ENCODE measurements at places on chromosomes 2 and 18.

- DNase-seq = no peak
Observed at GRCh38 chr2:215498431-215498830, 62.6 kb upstream of the FN1 start.

DNA sequence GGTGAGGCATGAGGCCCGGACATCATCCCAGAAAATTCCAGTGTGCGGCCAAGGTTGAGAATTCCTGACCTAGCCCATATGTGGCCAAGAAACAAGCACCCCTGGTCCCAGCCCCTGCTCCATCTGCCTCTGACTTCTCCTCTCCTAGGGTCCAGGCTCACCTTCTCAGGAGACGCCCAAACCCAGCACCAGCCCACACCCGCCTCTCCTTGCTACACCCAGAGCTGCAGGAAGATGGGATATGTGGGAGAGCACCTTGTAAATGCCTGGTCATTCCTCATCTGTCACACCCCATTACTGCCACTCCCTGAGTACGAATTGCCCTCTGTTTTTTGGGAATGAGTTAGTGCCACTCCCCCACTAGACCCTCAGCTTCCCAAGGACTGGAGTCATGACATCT, 7.3 kb upstream of the ATP6V1B1 start:
- no peak for DNase-seq

GRCh38 chr2:3705782-3706181, 2.4 kb downstream of the DCDC2C start:
- DNase-seq = no peak

DNA sequence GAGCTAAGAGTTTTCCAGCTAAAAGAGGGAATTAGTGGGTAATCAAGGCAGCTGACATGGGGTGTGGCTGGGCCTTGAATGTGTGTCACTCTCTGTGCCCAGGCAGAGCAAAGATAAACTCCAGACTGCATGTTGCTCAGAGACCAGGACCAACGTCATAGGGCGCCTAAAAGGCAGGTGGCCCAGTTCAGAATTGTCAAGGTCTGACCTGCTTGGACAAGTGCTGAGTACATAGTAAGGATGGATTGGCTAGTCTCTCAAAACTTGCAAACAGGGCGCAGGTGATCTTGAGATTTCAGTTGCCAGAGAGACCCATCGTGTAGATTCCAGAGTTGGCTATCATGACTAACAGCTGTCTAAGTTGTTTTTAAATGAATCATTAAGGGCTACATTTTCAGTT, 19.0 kb downstream of the CLUL1 start:
- DNase-seq = no peak

- DNase-seq = no peak
Observed at GRCh38 chr2:131050896-131051295, 42.4 kb downstream of the FAM168B start.

DNA sequence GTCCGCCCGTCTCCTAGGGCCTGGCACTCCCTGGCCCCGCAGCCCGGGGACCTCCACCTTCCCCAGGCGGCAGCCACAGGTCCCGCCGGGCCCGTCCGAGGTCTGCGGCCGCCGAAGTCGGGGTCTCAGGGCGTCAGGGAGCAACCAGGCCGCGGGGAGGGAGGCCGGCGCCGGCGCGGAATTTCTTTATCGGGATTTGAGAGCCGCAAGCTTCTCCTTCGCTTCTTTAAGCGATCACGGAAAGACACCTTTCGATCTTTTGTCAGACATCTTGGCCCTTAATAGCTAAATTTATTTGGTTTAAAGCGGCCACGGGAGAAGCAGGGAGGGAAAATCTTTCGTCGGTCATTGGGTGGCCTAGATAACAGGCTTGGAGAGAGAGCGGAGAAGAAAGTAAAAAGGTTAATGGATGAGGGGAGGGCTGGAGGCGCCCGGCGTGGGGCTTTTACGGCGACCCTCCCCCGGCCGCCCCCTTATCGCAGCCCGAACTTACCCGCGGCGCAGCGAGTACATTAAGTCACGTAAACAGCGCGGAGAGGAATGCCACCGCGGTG, 4.3 kb upstream of the GATA6 start:
- DNase-seq = no peak

GRCh38 chr2:28780496-28780895, 28.9 kb downstream of the PPP1CB start:
- no peak for DNase-seq

GRCh38 chr2:127103243-127104165, 3.5 kb downstream of the BIN1 start:
- DNase-seq = no peak

GRCh38 chr2:9356261-9356660, 67.1 kb downstream of the ITGB1BP1 start:
- no peak for DNase-seq

DNA sequence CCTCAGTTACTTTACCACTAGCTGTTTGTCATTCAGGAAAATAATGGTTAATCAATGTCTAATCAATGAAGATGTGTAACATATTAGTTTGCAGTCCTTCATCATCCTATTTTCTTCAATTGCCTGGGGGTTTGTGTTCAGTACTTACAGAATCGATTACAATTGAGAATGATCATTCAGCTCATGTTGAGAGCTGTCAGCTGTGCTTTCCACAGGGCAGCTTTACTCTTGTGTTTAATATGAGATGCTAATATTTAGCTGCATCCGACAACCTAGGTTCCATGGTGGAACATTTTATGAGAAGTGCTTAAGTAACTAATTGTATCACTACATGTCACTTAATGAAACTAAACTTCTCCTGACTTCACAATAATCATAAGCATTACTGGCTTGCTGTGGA, 191.9 kb downstream of the GRB14 start:
- DNase-seq = no peak

DNA sequence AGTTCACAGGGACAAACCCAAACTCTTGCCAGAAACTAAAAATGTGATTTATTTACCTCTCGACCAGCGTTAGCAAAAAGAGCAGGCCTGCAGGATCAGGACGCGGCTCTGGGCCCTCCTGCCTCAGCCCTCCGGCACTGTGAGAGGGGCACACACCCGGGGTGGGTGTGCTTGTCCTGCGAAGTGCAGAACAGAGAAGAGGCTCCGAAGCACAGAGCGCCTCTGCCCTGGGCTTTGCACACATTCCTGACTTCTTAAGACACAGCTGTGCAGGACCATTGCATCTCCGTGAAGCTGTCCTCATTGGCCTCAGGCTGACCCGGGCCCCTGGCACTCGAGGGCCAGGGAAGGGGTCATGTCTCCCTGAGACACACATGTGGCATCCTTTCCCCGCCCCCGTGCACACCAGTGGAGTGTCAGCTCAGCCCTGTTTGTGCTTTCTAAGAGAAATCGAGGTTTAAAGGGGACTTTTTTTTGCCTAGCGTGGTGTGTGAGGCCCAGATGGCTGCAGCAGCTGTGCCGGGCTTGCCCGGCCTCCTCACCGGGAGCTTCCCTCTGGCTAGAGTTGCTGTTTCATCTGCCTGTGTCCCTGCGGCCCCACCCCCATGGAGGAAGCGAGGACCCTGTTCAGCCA, 9.9 kb upstream of the NFATC1 start:
- DNase-seq = no peak

- DNase-seq = no peak
Observed at GRCh38 chr2:705971-706511, 28.8 kb upstream of the TMEM18 start.

DNA sequence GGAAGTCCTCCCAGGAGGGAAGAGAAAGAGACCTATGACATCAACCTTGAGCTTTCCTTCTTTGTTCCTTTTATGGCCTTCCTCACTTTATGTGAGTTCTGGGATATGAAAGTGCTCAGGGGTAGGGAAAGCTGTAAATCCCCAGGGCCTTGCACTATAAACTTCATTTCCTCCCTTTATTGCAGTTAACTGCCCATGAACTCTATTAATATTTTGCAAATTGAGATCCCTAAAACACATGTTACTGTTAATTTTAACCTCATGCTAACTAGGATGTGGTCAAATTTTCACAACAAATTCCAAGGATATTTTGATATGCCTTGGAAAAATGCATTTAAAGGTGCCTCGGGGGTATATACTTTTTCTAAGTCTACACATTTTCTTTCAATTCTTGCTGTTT, 359.9 kb downstream of the OSR1 start:
- no peak for DNase-seq

DNA sequence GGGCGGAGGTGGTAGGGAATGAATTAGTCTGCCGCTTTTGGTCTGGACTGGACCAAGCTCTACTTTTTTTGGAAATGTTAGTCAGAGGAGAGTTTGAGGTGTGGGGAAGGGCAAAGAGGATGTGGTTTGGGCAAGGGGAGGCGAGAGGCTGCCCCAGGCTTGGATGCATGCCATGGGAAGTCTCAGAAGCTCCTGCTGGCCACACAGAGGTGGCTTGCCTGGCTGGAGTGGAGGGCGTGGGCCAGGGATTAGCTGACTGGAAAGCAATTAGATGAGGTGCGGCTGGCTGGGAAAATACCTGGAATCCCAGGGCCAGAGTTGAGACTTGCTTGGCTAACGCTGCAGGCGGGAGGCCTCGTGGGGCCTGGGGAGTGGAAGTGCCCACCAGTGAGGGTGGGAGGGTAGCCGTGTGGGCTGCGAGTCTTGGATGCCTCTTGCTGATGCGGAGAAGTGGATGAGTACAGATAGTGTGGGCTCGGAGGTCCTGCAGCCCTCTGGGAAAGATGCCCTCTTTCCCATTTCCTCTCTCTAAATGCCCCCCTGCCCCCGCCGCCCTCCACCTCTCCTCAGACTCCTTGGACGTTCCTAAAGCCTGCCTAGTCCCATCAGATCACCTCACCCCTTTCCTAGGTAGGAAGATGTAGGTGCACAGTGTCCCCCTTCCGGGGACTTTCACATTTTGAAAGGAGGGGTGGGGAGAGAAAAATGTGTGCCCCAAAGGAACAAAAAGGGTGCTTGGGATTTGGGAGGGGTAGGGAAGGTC, 117.6 kb downstream of the SMAD7 start:
- DNase-seq = peak; percentile 84

DNA sequence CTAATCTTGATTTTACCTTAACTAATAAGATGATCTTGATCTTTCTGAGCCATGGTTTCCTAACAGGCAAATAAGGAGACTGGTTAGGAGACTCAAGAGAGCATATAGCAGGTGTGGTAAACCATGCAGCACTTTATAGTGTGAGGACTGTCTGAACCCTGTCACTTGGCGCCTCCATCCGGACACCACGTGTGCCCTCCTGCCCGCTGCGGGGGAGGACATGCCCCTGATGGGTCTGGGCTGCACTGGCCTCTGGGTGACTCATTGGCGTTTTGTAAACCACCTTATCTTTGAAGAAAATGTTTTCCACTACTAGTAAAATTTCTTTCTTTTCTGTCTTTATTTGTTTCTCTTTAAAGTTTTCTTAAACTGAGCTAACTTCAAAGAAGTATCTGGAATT, 131.1 kb downstream of the FMNL2 start:
- no peak for DNase-seq

DNA sequence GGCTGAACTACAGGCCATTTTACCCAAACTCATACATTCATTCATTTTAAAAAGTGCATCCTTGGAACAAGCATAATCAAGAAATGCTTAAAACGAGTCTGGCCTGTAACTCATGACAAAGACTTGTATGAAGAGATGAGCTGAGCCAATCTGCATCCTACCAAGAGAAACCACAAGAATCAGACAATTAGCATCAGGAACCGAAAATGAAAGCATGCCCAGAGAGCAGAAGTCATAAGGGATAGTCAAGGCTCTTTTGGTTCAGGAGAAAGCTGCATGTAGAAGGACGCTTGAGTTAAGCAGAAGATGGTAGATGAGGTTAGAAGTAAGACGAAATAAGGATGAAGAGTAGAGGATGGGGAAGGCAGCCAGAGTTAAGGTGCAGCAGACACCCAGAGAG, 137.0 kb upstream of the CTNNA2 start:
- no peak for DNase-seq

DNA sequence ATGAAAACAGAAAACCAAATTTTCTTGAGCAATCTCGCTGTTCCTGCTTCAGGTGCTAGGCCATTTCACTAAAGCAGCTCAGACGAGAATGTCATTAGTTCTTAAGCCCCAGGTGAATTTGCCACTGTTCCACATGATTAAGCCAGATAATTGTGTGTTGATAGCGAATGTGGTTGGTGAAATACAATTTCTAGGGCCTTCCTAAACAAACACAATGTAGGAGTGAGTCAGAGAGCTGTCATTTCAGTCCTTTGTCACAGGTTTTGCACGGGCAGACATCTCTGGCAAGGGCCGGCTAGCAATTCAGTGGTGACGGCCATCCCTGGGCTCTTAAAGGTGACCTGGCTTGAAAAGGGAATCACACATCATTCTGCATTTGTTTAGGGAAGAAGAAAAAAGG, 170.7 kb downstream of the TMEM182 start:
- no peak for DNase-seq

- DNase-seq = no peak
Observed at GRCh38 chr2:33062665-33063250, 116.0 kb downstream of the LTBP1 start.

DNA sequence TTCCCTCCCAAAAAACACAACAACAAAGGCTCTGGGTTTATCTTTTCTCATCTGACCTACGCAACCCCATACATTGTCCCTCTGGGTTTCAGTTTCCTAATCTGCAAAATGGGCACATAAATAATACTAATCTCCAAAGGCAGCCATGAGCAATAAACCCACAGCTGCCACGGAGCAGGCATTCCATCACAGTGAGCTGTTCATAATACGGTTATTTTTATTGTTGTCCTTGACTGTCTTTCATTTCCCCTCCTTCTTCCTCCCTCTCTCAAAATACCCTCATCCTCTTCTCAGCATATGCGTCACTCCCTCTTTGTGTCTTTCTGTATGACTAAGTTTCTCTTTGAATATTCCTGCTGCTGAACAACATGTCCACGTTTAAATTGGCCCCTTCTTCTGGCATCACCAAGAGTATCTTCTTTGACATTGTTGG, 129.8 kb upstream of the CAB39 start:
- DNase-seq = peak; percentile 35

DNA sequence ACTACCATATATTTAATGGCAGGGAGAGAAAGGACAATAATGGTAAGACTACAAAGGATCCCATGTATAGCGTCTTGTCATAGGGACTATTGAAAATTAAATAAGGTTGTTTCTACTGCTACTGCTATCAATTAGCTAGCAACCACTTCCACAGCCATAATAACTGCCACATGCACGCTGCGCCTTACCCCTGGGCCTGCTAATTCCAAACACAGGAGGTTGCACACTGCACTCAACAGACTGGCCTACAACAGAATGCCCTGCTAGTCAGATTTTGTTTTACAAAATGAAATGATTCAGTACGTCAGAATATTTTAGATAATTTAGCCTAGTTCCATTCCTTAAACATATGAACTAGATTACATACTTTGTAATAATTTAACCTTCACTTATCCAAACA, 121.0 kb upstream of the SMAD7 start:
- DNase-seq = no peak

DNA sequence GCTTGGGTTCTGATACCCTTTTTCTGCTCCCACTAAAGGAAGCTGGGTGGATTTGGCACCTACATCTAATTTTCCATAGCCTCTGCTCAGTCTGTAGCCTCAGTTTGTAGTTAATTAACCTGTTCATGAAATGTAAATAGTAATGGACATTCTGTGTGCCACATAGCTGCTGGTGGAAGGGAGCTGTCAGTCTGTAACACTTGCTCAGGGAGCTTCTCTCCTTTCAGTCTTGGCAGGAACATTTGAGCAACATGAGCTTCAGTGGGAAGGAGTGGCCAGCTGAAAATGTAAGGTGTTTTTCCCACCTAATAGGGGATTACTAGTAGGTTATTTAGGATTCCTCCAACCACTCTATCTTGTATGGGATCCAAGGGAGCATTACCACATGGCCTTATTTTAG, 203.4 kb downstream of the ASXL3 start:
- DNase-seq = no peak

GRCh38 chr2:240627736-240628506, 2.6 kb downstream of the GPR35 start:
- DNase-seq = no peak
